ENCODE measurements at places on chromosomes 5 and 9. TPM values are rescaled to one million over a fixed set of nuclear protein-coding genes. Genes with fewer than 3 reads are reported as not detected.

Gene DMRT2
- 0.18 TPM for total RNA-seq

Gene SYNPO
- 40.2 TPM for total RNA-seq

Gene FLT4
- total RNA-seq = 7.2 TPM

Gene ANKRD20A1
- total RNA-seq = 1.2 TPM

Gene N4BP3
- total RNA-seq = 0.75 TPM

Gene SCGB3A1
- total RNA-seq = not detected

Gene SNX18
- total RNA-seq = 38.8 TPM

Gene RELL2
- total RNA-seq = 12.9 TPM

Gene AGXT2
- total RNA-seq = not detected

Gene C5orf34
- 3.3 TPM for total RNA-seq

Gene TNFSF8
- total RNA-seq = not detected

Gene CDC20B
- 0.11 TPM for total RNA-seq

Gene FBLL1
- 3.3 TPM for total RNA-seq

Gene CTXN3
- total RNA-seq = not detected
